Stimulated activated CD8-positive, alpha-beta memory T cell treated with anti-CD3 and anti-CD28 coated beads, Interleukin-4, amount 100 ng/mL, for 4 hours (primary cell): ENCODE measurements at places on chromosomes 6 and 20.

GRCh38 chr20:60935971-60936370 is 316.1 kb upstream of the CDH4 start:
- no peak for DNase-seq

DNA sequence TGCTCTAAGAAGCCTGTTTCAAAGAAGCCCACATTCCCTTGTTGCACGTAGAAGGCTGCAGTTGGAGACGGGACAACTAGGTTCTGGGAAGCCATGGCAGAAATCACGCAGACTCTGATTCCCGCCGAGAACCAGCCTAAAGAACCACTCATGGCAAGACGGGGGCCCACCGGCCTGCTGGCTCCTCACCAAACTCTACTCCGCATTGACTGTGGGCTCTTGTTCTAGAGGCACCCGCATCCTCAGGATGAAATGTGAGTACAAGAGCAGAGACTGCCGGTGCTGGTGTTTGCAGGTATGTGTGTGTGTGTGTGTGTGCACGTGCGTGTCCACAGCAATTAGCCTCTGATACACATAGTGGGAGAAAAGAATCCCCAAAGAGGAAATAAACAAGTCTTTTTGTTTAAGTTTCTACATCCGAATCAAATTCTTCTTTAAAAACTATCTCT is 42.3 kb upstream of the NR2E1 start:
- no peak for DNase-seq

DNA sequence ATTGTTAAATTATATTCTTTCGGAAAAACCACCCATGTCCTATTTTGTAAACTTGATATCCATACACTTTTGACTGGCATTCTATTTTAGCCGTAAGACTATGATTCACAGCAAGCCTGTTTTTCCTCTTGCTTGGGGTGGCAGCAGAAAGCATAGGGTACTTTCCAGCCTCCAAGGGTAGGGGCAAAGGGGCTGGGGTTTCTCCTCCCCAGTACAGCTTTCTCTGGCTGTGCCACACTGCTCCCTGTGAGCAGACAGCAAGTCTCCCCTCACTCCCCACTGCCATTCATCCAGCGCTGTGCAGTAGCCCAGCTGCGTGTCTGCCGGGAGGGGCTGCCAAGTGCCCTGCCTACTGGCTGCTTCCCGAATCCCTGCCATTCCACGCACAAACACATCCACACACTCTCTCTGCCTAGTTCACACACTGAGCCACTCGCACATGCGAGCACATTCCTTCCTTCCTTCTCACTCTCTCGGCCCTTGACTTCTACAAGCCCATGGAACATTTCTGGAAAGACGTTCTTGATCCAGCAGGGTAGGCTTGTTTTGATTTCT is 2.1 kb upstream of the ESR1 start:
- no peak for DNase-seq

DNA sequence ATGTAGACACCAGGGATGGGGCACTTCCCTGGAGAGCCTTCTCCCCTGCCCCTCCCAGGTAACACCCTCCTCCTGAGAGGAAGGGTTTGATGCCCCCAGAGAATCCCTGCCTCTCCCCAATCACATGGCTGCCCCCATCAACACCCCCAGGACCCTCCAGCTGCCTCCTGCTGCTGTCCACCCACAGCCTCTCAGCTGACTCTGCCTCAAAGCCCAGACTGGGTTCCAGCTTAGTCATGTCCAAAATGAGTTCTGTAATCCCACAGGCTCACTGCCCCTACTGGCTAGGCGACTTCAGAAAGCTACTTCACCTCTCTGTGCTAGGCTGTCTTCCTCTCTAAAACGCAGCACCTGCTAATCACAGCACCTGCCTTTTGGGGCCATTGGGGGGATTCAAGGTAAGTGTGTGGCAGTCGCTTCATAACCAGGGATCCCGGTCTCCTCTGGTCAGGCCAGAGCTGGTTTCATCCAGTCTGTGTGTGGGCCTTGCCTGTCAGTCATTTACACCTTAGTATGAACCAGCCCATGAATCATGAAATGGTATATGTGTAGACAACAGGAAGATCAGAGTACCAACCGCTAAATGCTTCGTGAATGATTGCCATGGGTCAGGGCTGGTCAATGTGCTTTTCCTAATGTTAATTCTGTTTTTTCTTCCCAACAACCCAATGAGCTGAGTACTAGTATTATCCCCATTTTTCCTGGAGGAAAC is 40.4 kb downstream of the TFEB start:
- no peak for DNase-seq

- DNase-seq = no peak
These were observed 39.0 kb upstream of the BEND3 start for GRCh38 chr6:107154131-107154800.

- no peak for DNase-seq
These were observed 344.8 kb downstream of the THBS2 start for GRCh38 chr6:168908887-168909286.

- no peak for DNase-seq
These were observed 29.7 kb downstream of the SLC22A23 start for GRCh38 chr6:3426927-3427686.

- no peak for DNase-seq
These were observed 686 bp downstream of the COL12A1 start for GRCh38 chr6:75204959-75205775.

GRCh38 chr20:38790200-38791053 is 15.1 kb upstream of the PPP1R16B start:
- no peak for DNase-seq

GRCh38 chr20:46870041-46870440 is 24.6 kb upstream of the EYA2 start:
- DNase-seq = no peak

- DNase-seq = no peak
These were observed 846.4 kb upstream of the EYS start for GRCh38 chr6:66553441-66553840.

- DNase-seq = no peak
These were observed 38.6 kb downstream of the CEBPB start for GRCh38 chr20:50229156-50229607.

DNA sequence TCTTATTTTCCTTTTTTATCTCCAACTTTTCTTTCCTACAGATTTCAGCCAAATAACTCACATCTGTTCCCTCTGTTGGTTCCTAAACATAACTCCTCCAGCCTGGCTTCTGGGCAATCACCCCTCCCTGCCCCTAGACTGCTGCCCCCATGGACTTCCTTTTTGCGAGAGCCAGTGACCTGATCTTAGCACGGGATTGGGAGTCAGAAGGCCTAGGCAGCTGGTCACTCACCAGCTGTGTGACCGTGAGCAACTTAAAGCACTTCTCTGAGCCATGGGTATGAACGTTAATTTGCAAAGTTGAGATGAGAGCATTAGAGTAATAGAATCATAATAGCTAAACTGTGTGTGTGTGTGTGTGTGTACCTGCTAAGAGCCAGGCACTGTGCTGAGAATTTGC is 4.5 kb upstream of the MMP9 start:
- DNase-seq = no peak

DNA sequence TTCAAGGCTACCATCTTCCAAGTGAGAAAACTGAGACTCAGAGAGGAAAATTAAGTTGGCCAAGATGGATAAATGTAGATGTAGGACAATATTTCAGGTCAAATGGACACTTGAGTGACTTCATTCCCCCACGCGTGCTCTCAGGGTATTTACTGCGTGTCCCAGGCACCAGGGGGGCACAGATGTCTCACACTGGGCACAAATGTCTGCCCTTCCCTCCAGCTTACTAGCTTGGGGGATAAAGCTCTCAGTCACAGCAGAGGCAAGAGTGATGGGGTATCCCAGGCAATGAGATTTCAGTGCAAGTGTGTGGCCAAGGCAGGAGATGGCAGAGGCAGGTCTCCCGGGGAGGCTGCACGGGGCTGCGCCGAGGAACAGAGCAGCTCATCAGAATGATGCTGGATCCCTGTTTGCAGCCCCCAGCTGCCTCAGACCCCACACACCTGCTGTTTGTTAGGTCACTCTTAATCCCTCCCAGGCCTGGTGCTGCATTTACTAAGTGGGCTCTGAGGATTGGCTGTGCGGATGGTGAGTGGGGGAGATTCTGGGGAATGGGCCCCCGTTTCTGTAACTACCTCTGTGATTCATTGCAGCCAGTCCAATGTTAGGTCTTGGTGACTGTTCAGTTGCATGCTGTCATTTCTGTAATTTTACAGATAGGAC is 44.1 kb downstream of the PTK7 start:
- DNase-seq = no peak

- DNase-seq = no peak
These were observed 35.8 kb downstream of the GCNT2 start for GRCh38 chr6:10556992-10557391.

GRCh38 chr6:18477301-18477941 is 90.3 kb downstream of the RNF144B start:
- DNase-seq = no peak

DNA sequence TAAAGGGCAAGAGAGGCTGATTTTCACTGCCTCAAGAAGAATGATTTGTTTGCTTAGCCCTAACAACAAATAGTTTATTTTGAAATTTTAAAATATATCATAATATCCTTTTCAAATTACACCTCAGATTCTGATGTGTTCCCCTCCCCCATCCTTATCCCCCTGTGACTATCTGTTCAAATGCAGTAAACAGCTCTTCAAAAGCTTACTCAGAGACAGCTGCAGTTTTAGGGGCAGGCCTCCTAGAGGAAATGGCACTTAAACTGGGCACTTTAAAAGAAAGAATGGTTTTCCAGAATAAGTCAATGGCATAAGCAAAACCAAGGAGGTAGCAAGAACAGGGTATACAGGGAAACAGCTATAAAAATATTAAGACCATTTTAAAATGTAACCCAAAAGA is 118.6 kb upstream of the UST start:
- DNase-seq = no peak

GRCh38 chr6:170063851-170064602 is 226.9 kb downstream of the DLL1 start:
- no peak for DNase-seq

- DNase-seq = no peak
These were observed 4.8 kb downstream of the BCAS1 start for GRCh38 chr20:54065601-54066038.

DNA sequence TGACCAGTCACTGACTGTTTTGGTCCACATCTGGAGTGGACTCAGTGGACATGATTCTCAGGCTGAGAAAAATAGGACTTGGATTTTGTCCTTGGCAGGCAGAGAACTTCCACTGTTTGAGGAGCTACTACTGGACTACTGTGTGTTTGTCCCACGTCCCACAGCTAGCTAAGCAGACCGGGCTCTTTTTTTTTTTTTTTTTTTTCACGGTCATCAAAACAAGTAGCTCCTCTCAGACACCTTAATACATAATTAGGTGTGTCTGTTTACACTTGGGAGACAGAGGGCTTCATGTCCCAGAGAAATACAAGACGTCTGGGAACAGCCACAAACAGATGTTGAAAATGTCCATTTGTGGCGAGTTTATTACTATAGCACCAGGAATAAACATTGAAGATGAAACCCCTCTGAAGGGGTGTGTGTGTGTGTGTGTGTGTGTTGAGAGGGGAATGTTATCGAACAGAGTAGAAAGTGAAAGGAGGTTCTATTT is 155.0 kb upstream of the SUPT3H start:
- DNase-seq = no peak

DNA sequence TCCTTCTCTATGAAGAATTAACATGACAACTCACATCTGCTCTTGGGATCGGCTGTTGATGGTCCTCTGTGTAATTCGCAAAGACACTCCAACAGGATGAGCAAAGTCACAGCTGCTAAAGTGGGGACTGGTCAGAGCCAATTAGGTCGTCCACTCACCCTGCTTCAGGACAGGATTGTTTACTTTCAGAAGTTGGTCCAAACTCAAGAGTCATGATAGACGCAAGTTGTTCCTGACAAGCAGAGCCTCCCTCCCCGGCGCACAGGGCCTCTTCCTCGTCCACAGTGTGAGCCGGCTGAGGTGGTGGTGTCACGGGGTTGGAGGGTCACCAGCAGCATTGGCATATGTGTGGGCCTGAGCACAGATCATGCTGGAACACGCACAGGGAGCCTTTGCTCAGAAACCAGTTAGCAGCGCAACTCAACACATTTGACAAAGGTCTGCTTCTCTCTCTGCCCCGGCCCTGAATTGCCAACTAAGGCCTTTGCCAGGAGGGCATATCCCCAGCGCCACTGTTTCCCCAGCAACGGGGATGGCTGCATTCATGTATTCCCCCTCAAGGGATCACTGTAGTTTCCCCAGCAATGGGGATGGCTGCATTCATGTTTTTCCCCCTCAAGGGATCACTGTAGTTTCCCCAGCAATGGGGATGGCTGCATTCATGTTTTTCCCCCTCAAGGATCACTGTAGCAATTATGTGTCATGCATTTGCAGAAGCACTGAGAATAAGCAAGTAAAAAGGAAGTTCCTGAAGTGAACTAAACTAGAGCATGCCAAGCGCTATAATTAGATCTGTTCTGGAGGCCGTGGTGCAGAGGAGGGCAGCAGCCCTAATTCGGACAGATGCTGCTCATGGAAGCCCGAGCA is 111.7 kb downstream of the THBS2 start:
- DNase-seq = no peak

DNA sequence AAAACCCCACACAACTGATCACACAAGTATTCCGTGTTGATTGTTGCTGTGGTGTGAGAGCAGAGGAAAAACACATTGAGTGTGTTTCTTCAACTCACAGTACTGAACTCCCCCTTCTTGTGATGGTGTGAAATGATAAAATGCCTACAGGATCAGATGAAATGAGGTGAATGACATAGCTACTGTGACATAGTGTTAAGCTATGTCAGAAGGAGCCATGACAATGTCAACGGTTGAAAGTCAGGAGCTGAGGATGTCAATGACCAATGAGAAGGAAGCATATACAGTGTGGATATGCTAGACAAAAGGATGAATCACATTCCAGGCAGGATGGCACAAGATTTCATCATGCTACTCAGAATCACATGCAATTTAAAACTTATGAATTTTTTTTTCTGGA is 38.8 kb downstream of the WASF1 start:
- no peak for DNase-seq

- no peak for DNase-seq
These were observed 35.1 kb upstream of the ANKEF1 start for GRCh38 chr20:9999645-10000044.

GRCh38 chr6:7919871-7920270 is 9.3 kb upstream of the TXNDC5 start:
- DNase-seq = no peak

DNA sequence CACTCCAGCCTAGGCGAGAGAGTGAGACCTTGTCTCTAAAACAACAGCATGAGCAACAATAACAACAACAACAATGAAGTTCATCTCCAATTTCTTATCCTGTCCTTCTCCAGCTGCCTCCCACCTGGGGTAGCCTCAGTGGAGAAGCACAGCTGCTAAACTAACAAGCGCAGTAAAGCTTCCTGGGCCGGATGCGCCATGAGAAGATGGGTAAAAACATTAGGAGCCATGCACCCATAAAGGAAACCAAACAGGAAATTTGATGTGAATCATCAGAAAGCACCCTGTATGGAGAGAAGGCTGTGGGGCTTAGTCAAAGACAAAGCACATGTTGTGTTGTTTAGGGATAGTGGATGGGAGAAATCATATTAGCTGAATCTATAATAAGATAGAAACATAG is 61.1 kb upstream of the CCN6 start:
- DNase-seq = no peak
